Islet precursor cell (in vitro differentiated cells): ENCODE measurements at places on chromosomes 12 and 14.

DNA sequence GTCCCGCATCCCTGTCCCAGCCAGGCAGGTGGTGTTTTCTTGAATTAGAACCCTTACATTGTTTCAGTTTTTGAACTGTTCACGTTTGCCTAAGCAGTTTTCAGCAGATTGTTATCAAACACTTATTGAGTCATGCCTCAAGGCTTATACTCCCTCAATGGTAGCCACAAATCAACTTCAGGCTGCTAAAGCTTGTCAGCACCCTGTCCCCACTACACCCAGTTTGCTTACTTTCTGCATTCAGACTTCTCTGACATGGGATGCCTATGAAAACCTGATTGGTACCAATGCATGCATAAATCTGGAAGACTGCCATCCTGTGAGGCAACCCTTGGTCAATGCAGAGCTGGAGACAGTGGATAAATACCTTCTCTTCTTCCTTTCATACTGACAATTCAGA is 225.4 kb downstream of the BTG1 start:
- DNase-seq, result no peak

DNA sequence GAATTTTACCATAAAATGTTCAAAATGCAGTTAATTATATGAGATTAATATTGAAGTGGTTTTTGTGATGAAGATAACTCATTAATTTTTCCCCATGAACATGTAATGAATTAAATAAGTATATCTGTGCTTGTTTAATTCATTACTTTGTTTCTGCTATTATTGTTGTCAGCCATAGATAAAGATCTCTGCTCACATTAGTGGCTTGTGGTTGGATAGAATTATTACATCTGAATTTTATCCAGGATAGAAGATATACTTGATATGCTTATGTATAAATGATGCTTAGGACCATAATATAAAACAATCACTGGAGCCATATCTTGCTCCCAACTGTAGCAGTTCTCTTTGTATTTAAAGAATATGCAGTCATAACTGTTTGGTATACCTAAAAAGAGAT is 18.5 kb downstream of the TSPAN19 start:
- DNase-seq, result no peak

GRCh38 chr14:90740946-90741681 is 75.1 kb downstream of the TTC7B start:
- DNase-seq, result no peak

- DNase-seq, result no peak
These were observed 12.4 kb downstream of the TMEM120B start for GRCh38 chr12:121724925-121725324.

- DNase-seq, result no peak
These were observed 51.7 kb downstream of the TRHDE start for GRCh38 chr12:72323881-72324280.

DNA sequence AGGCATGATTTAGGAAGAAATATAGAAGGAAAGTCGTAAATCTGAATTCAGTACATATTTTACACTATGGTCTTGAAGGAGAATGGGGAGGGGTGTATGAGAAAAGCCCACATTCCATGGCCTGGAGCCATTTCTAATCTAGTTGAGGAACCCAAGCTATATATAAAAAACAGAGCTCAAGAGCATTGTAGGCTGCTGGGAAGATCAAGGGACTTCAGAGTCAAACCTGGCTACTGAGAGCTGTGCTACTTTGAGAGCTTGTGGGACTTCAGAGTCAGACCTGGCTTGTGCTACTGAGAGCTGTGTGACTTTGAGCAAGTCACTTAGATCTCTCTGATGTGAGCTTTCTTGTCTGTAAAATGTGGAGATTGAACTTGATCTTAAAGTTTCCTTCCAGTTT is 58.7 kb downstream of the TBK1 start:
- DNase-seq, result no peak

GRCh38 chr12:10771132-10771733 is 31.2 kb downstream of the TAS2R7 start:
- no peak for DNase-seq
